ENCODE measurements at places on chromosomes 6 and 20.
A peak's percentile ranks its signal among the peaks of the same experiment; 100 is the strongest.

- DNase-seq: peak; percentile 40
Observed at GRCh38 chr6:37033255-37033654, 27.8 kb downstream of the FGD2 start.

- DNase-seq: peak; percentile 27
Observed at GRCh38 chr6:144581812-144582537, 296.8 kb downstream of the UTRN start.

- no peak for DNase-seq
Observed at GRCh38 chr6:73263570-73263909, 544 bp upstream of the KHDC1 start.

GRCh38 chr6:160120087-160120486 lies 1.5 kb upstream of the SLC22A1 start:
- DNase-seq: no peak

DNA sequence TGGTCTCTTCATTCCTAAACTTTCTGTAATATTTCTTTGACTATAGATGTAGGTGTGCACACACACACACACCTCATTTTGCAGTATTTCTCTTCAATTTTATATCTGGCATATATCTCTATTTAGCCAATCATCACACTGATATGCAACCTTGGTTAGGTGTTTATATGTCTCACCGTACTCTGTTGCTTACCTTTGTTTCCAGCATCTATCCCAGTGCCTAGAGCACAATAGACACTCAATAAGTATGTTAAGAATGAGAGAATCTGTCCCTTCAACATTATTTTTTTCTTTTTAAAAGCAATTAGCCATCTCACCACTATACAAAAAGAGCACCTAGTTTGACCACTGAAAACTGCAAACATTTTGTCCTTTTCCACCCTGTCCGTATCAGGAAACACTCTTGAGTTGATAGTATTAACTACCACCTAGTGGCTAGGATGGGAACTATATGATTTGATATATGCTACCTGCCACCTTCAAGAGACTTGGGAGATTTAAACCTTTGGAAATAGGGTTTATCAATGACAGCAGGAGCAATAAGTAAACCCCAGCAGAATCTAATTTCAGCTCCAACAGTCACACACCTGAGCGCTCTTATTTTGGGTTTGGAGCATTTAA lies 48.7 kb upstream of the RSPO3 start:
- peak; percentile 32 for DNase-seq

GRCh38 chr6:117911660-117912059 lies 4.6 kb downstream of the SLC35F1 start:
- DNase-seq: no peak

DNA sequence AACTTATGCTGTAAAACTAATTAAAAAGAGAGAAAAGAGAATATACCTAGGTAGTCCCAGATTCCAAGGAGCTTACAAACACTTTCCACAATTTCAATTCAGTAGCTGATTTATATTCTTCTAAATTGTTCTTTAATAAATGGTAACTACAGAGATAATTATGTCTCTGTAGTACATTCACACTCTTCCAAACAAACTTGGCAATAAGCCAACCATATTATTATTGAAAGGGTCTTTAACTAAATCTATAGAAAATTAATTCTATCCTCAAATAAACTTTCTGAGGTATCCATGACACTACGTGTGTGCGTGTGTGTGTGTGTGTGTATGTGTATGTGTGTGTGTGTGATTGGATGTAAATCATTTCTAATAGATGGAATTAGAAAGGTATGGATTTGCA lies 217.4 kb upstream of the EYS start:
- no peak for DNase-seq

DNA sequence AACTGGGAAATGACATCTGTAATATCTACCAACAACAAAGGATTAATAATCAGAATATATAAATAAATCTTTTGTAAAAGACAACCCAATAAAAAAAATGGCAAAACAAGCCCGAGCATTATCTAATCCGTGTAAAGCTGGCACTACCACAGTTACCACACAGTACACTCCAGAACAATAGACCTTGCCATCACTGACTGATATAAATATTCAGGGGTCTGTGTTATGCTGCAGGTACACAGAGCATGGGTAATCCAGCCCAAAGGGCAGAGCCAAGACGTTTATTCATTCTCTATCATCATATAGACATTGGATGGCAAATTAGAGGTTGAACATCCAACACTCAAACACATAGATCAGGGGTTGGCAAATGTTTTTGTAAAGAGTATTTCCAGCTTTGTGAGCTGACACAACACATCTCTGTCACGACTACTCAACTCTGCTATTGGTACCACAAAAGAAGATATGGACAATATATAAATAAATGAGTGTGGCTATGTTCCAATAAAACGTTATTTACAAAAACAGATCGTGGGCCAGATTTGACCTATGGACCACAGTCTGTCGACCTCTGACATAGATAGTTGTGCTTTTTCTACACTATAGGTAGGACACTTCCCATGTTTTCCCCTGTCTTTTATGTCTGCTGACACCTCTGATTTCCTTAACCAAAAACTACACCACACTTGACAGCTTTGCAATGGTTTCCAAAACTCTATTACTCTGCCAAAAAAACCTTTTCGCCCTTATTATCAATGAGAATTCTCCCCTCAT lies 4.5 kb downstream of the NCOA6 start:
- no peak for DNase-seq

DNA sequence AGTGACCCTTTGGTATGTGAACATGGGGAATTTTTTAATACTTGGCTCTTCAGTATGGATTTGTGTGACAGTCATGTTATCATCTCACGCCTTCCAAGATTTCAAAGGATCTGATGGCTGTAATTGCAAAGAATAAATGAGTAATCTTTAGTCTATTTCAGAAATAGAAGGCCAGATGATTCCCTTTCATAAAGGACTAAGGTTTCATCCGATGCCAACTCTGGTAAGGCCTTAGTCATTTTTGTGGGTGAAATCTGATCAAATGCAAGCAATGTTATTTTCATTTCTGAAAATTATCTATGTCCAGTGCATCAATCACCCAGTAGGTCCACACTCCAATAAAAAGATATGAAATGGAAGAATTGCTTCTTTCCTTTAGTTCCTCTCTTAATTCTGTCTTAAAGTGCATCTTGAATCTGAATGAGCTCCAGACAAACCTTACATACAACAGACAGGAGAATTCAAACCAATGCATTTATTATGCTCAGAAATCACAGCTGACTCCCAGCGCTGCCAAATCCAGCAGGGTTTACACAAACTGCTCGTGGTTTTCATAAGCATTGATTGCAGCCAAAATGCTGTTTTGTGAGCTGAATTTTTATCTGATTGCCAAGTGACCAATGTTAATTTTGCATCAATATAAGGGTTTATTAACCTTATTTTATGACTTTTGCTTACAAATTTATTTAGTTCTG lies 565.2 kb upstream of the MARCKS start:
- no peak for DNase-seq

DNA sequence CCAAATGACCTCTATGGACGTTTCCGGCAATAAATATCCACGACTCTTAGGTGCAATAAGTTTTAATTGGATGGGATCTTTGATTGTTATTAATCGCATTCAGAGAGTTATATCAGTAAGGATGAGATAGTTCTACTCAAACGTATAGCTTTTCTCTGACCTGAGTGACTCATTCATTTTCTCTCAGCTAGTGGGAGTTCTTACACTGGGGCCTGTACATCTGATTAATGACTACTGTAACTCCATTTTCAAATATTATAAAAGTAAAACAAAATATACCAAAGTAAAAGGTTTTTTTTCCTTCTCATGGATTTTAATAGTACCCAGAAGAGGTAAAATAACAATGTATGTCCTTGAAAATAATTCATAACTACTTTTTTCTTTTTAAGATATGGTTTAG lies 41.1 kb upstream of the SAMD5 start:
- DNase-seq: no peak

- DNase-seq: no peak
Observed at GRCh38 chr20:1876217-1876921, 18.8 kb upstream of the SIRPA start.

GRCh38 chr20:16201191-16201590 lies 372.1 kb downstream of the KIF16B start:
- no peak for DNase-seq

DNA sequence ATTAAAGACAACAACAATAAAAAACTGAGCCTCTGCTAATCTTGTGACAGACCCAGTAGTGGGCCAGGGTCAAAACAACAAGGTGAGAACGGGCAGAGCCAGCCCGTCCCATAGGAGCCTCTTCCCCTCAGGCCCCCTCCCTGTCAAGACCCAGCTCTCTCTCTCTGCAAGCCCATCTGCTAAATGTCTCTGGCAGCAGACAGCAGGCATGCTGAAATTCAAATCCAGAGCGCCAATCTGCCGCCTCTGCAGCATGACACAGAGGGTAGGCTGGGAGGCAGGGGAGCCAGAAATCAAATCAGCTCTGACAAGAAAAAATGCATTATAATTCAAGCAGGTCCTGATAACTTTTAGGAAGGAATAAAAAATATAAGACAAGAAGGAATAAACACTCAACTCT lies 26.3 kb downstream of the METTL24 start:
- DNase-seq: no peak

GRCh38 chr6:156731396-156731795 lies 45.8 kb upstream of the ARID1B start:
- peak; percentile 65 for DNase-seq

GRCh38 chr6:3419624-3420272 lies 37.1 kb downstream of the SLC22A23 start:
- DNase-seq: peak; percentile 69

DNA sequence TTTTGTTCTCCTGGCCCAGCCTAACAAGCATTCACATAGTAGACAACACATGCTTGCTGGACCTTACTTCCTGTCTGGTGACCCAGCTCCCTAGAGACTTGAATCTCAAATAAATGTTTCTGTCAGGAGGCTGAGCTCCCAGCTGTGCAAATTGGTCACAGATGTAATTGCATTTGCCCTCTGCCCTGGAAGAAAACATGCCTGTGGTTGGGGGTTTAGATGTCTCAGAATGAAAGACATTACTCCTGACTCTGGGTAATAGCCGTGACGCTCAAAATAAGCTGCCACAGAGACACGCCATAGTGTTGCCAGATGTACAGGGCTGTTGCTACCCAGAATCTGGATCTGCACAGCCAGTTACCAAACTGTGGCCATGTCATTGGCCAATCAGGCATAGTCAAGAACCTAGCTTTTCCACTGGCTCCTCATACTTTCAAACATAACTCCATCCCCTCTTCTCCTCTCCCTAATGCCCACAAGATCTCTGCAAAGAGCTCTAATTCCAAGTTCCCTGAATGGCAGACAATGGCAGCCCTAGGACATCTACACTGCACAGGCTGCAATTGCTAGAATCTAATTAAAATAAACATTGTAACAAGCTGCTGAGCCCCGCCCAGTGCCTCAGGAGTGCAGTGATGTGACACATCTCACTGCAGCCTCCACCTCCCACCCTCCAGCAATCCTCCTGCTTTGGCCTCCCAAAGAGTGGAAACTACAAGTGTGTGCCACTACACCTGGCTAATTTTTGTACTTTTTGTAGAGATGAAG lies 32.8 kb upstream of the GMPR start:
- peak; percentile 77 for DNase-seq

- no peak for DNase-seq
Observed at GRCh38 chr6:6837541-6838080, 249.1 kb downstream of the LY86 start.

DNA sequence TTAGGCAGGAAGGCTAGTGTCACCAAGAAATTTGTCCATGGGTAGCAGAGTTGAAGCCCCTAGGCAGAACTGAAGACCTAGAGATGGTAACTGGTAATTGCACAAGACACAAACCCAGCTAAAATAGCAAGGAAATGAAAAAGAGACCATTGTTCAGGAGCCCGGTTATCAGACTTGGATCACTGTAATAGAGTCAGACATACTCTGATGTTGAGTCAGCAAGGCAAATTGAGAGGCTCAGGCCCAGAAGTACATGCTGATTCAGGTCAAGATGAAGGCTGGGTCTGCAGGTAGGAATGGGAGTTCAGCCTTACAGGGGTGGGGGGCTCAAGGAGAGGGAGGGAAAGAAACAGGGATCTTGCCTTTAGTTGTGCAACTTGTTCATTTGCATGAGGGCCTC lies 6.5 kb upstream of the TMEM242 start:
- DNase-seq: no peak

DNA sequence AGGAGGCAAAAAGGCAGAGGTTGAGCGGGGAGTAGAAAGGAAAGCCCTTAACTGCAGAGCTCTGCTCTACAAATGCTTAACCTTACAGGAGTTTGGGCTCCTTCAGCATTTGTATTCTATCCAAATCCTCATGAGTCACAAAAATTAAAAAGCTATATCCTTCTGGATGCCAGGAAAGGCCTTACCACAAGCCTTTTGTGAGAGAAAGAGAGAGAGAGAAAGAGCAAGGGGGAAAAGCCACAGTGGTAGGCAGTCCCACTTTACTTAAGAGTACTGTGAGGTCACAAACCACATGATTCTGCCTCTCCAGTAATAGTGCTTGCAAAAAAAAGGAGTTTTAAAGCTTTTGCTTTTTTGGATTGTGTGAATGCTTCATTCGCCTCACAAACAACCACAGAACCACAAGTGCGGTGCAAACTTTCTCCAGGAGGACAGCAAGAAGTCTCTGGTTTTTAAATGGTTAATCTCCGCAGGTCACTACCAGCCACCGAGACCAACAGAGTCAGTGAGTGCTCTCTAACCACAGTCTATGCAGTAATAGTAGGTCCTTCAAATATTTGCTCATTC lies at the start of gene RUNX2:
TSS of gene RUNX2 (plus strand) at position 375 of the 567 bp plus-strand sequence. CDS start 397 bp downstream, outside the sequence.
- no peak for DNase-seq

DNA sequence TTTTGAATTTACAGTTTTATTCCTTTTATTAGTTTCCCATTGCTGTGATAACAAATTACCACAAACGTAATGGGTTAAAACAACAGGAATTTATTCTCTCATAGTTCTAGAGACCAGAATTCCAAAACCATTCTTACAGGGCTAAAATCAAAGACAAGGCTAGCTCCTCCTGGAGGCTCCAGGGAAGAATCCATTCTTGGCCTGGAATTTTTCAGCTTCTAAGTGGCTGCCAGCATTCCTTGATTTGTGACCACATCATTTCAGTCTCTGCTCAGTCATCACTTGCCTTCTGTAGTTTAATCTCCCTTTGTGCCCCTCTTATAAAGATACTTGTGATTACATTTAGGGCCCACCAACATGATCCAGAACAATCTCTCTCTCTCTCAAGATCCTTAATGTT lies 897 bp upstream of the SEL1L2 start:
- no peak for DNase-seq

DNA sequence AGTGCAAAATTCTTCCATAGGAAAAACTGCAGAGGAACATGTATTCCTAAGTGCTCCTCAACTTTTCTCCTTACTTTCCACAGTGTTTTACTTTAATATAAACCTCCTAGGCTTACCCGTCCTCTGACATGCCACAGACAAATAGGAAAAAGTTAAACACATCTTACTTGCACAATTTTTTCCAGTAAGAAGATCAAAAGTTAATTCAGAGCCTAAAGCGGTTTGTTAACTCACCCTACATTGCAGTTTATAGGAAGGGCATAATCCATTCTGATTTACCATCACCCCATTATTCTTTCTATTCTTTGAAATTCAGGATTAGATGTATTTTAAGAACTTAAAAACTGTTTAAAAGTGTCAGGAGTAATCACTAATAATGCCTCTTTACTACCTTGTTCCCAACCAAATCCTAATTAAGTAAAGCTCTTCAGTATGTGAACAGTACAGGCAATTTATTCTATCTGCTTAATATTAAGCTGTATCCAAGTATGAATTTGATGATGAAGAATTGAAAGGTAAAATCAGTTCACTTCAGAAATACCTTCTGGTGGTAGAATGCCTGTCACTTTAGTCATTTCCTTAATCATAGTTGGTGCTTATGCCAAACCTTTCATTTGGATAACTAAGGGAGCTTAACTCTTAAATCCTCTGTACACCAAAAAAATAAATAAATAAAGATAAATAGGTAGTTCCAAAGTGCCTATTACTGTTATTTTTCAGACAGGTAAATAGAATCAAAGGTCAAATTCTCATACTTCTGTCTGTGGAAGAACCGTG lies 292.0 kb downstream of the ALDH8A1 start:
- DNase-seq: no peak
